ENCODE measurements at places on chromosomes 11 and 22.
A peak's percentile ranks its signal among the peaks of the same experiment; 100 is the strongest.

DNA sequence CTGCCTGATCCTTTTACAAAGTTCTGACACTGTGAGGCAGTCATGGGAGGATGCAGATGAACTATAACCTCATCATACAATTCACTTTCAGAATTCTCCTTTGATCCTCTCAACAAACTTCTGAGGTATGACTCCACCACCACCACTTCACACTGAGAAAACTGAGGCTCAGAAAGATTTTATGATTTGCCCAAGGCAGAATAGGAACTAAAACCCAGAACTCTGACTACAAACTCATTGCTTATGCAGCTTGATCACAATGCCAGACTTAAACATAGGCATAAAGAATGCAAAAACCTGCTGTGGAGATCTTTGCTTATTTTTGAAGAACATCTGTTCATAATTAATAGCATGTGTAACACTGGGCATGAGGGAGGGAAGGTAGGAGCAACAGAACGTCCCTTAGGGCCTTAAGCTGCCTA is 20.4 kb downstream of the FAM168A start:
- no peak for DNase-seq

DNA sequence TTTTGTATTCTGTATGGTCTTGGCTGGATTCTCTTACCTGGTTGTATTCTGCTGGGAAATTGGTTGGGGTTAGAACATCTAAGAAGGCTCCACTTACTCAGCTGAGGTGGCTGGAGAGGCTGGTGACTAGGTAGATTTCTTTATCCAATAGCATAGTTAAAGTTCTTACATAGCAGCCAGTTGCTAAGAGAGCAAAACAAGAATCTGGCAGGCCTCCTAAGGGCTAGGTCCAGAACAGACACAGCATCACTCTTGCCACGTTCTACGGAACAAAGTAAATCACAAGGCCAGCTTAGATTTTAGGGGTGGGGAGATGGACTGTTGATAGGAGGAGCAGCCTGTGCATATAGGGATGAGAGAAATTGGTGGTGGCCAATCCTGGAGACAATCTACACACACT is 141.3 kb upstream of the CCDC90B start:
- DNase-seq: no peak

- DNase-seq: no peak
Measured at GRCh38 chr11:68338051-68338780, 25.8 kb downstream of the LRP5 start.

DNA sequence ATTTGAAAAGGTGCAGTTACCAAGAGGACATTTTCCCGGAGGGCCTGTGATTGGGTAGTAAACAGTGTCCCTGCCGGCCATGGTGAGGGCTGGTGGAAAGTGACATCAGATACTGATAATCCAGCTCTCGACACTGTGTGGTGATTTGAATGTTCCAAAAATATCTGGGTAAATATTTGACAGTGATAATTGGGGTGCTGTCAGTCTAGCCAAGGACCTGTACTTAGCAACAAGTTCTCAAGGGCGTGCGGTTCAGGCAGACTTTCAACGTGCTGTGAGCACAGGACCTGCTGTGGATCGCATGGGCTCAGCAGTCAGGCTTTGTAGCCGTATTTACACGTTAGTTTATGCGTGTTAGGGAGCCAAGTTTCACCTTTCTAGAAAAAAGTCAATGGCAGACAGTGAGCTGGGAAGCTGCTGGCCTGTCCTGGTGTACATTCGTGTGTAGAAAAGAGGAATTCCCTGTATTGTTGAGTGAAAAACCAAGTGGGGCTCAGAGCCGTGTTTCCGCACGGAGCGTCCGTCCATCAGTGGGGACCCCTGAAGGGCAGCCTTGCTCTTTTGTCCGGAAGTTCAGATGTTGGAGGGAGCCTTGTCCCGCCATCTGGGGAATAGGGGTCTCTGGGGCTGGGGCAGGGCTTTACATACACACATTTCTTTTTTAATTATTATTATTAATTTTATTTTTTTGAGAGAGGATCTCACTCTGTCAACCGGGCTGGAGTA is 11.3 kb downstream of the TRMU start:
- DNase-seq: no peak

- no peak for DNase-seq
Measured at GRCh38 chr11:74581954-74582547, 10.3 kb upstream of the POLD3 start.

DNA sequence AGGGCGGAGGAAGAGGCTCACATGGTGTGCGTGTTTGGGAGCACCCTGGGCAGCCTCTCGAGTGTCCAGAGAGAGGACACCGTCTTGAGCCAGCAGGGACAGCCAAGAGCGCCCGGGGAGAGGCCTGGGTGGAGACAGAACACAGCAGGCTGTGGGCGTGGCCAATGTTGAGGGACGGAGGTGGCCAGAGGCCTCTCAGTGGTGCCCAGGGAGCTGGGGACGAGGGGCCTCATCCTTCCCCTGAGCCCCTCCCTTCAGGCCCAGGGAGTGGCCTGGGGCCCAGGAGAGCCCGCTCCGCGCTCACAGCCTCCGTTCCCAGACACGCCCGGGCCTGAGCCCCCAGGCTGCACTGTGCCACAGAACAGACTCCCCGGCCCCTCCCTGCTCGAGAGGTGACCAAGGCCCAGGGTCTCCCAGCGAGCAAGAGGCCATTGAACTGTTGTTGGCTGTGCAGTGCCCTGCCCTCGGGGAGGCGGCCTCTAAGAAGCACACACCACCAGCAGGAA is 48.4 kb downstream of the CDKN1C start:
- DNase-seq: no peak

DNA sequence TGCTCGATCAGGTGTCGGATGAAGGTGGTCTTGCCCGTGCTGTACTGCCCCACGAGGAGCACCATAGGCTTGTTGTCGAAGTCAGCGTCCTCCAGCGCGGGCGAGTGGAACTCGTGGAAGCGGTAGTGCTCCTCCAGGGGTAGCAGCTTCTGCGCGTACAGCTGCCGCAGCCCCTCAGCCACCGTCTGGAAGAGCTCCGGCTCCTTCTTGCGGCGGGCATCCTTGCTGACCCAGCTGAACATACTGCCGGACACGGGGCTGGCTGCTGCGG is 263 bp downstream of the EHD1 start:
- DNase-seq: no peak

DNA sequence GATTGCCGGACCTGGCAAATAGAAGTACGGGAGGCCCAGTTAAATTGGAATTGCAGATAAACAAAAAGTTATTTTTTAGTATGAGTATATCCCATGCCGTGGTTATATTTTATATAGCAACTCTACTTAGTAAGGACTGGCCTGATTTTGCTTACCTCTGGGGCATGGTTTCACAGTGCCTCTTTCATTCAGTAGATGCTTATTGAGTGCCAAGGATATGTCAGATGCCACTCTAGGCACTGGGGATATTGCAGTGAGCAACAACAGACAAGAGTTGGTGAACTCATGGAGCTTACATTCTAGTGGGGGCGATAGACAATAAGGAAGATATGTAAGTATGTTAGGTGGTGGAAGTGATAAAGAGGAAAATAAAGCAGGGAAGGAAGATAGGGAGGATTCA is 112.2 kb downstream of the TEAD1 start:
- no peak for DNase-seq

GRCh38 chr11:15569305-15570025 is 454.7 kb downstream of the INSC start:
- no peak for DNase-seq

DNA sequence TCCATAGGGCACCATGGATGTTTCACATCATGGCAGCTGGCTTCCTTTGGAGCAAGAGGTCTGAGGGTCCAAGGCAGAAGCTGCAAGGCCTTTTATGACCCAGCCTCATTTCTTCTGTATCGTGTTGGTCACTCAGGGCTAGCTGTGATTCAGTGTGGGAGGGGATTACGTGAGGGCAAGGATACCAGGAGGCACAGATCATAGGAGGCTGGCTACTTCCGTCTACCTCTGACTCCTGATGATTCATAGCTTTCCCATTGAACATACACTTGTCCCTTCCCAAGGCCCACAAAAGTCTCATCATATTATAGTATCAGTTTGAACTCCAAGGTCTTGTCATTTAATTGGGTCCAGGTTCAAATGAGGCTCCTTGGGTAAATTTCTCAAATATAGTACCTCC is 135.3 kb upstream of the ZBED5 start:
- DNase-seq: no peak

- DNase-seq: no peak
Measured at GRCh38 chr11:116194156-116194904, 578.5 kb downstream of the BUD13 start.

GRCh38 chr11:130301002-130301401 is 13.7 kb downstream of the ZBTB44 start:
- DNase-seq: no peak

- no peak for DNase-seq
Measured at GRCh38 chr22:49406047-49406650, 421.5 kb downstream of the BRD1 start.

GRCh38 chr11:81839016-81839415 is 894.6 kb downstream of the FAM181B start:
- DNase-seq: no peak

DNA sequence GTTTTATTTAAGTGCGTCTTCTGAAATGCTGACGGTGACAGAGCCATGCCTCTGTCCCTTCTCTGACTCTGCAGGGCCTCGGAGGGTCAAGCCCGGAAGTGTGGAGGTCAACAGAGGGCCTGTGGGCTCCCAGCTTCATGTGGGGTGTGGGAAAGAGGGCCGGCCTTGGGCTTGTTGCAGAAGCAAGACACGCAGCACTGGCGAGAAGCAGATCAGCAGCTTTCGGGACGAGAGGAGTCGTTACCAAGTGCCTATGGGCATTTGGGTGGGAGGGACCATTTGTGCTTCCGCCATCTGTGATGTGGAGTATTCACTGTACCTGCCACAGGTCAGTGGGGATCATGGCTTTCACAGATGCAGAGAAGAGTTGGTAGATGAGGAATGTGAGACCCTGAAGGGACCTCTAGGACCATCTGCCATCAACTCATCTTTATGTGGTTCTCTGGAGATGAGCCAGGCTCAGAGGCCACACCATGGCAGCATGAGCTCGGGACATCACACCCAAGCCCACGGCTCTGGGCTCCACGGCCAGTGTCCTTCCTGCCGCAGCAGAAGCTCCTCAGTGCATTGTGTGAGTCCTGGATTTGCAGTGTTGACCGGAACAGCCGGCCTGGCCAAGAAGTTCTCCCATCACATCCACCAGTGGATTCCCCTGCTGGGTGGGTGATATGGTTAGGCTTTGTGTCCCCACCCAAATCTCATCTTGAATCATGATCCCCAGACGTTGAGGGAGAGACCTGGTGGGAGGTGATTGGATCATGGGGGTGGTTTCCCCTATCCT is 590.7 kb downstream of the TBC1D22A start:
- DNase-seq: no peak

DNA sequence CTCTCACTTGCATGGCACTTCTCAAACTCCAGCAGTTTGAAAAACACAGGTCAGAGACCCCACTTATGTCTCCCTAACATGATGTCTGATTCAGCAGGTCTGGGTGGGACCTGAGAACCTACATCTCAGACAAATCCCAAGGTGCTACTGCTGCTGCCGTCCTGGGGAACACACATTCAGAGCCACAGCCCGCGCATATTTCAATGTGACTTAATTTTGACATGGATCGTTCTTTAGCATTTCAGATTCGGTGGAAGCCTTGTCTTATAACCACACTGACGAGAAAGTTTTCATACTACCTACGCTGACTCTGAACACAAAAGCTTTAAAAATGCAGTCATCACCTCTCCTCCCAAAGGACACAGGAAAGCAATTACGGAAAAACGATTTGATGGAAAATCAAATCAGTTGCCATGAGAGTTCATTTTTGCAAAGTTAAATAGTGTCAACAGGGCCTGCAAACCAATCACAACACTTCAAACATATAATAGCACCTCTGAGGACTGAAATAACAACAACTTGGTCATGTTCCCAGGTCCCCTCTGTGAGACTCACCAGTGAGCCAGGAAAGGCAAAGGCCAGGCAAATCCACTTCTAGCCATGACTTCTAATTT is 132.6 kb downstream of the SHANK2 start:
- no peak for DNase-seq

DNA sequence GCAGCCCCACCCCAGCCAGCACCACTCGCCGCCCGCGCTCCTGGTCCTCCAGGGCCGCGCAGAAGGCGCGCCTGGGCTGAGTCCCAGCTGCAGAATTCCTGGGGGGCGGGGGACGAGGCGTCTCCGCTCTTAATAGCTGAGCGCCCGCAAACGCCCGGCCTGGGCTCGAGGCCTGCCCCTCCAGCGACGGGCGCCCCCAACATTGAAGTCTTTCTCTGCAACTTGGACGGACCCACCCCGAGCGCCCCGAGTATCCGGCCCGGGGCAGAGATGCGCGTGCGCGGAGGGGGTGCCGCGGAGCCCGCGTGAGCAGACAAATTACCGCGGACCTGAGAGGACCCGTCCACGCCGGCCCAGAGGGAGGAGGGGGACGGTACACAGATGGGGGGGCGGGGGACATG is 6.7 kb upstream of the SYT7 start:
- DNase-seq: peak; percentile 44

GRCh38 chr22:37319469-37319868 is 37.2 kb downstream of the CYTH4 start:
- DNase-seq: no peak

DNA sequence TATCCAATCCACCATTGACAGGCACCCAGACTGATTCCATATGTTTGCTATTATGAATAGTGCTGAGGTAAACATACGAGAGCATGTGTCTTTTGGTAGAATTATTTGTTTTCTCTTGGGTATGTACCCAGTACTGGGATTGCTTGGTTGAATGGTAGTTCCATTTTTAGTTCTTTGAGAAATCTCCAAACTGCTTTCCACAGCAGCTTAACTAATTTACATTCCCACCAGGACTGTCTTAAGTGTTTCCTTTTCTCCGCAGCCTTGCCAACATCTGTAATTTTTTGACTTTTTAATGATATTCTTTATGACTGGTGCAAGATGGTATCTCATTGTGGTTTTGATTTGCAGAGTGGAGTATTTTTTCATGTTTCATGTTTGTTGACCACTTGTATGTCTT is 8.3 kb downstream of the FDX1 start:
- no peak for DNase-seq

GRCh38 chr11:77883775-77884174 is 62.8 kb downstream of the AAMDC start:
- DNase-seq: no peak

DNA sequence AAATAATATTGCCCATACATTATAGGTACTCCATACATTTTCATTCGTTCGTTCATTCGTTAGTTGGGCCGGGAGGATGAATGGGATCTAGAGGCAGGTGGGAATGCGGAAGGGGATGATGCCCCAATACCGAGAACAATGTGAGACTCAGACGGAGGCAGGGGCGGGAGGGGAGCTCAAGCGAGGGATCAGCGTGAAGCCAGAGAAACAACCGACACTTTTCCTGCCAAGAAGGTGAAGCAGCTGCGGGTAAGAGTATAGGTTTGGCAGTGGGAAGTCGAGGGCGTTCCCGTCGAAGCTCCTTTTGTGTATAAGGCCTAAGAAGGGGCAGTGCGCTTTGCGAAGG is 1.1 kb upstream of the ARHGEF17 start:
- no peak for DNase-seq

- peak; percentile 10 for DNase-seq
Measured at GRCh38 chr11:19714022-19714386, 1.4 kb downstream of the NAV2 start.

DNA sequence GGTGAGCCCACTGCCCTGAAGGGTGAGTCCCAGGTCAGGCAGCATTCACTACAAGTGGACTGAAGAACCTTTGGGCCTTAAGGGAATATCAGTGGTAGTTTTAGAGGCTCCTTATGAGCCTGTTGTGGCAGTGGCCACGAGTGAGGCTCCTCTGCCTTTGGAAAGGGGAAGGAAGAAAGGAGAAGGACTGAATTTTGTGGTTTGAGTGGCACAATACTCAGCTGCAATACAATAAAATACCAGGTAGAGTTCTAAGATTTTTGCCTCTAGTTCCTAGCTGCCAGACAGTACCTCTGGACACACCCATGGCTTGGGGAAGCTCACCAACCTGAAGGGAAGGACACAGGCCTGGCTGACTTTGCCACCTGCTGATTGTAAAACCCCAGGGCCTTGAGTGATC is 260.9 kb downstream of the DYNC2H1 start:
- no peak for DNase-seq

Data from stimulated activated CD4-positive, alpha-beta T cell treated with anti-CD3 and anti-CD28 coated beads, Interleukin-2, amount 100 ng/mL, for 24 hours (primary cell).